ENCODE measurements at places on chromosomes 13 and 19.
A peak's percentile ranks its signal among the peaks of the same experiment; 100 is the strongest.

GRCh38 chr13:71395053-71395452, 472.0 kb downstream of the DACH1 start:
- DNase-seq = no peak

- no peak for DNase-seq
Observed at GRCh38 chr19:44741841-44742329, 6.6 kb upstream of the BCL3 start.

- DNase-seq = no peak
Observed at GRCh38 chr19:582497-583197, 7.0 kb upstream of the HCN2 start.

- no peak for DNase-seq
Observed at GRCh38 chr19:16327911-16328823, 3.5 kb downstream of the KLF2 start.

- no peak for DNase-seq
Observed at GRCh38 chr13:45851171-45851921, at the start of gene SIAH3. Gene SIAH3, minus strand, starts transcription at chr13:45851753. Its CDS starts 124 bp downstream, at chr13:45851629.

DNA sequence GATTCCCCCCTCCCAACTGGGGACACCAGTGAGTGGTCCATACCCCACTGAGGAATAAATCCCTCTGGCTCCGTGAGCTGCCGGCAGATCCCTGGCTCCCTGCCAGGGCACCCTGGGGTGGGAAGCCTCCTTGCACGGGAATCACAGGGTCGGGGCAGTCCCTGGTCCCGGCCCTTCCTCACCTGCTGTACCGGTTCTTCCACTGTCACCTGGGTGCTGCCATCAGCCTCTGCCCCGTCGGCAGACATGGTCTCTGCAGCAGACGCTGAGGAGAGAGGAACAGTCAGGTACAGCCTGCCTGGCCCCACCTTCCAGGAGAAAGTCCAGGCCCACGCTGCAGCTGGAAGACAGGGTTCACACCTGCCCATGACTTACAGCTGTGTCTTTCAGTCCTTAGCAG, 6.3 kb downstream of the PLIN3 start:
- DNase-seq = no peak

- no peak for DNase-seq
Observed at GRCh38 chr19:14271840-14272239, 65.9 kb upstream of the ADGRL1 start.

- DNase-seq = peak; percentile 69
Observed at GRCh38 chr19:45952686-45953505, 20.8 kb downstream of the NOVA2 start.

DNA sequence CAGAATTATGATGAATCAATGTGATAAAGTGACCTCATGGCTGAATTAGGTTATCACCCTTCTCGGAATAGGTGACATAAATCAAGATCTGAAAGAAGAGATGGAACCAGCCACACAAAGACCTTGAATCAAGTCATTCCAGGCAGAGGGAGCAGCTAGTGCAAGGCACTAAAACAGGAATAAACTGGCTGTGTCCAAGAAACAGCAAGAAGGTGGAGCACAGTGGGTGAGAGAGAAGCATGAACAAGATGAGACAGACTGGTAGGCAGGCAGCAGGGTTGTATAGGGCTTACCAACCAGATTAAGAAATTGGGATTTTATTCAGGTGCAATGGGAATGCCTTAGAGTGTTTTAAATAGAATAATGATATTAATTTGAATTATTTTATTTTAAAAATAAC, 470.3 kb downstream of the PCDH20 start:
- no peak for DNase-seq

DNA sequence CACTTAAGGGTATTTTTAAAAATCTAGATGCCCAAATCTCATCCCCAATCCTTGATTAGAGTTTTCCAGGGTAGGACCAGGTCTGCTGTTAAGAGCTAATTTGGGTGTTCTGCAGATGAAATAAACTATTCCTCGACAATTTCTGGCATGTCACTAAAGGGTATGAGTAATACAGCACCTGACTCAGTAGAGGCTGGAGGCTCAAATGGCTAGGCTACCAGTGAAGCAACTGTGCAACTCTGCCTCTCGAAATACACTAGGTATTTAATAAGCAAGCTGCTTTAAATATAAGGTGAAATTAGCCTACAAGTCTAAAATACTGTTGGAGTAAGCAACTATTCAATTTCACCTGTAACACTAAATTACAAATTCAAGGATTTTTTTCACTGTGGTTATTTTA, 1.5 kb downstream of the RNF6 start:
- DNase-seq = no peak

DNA sequence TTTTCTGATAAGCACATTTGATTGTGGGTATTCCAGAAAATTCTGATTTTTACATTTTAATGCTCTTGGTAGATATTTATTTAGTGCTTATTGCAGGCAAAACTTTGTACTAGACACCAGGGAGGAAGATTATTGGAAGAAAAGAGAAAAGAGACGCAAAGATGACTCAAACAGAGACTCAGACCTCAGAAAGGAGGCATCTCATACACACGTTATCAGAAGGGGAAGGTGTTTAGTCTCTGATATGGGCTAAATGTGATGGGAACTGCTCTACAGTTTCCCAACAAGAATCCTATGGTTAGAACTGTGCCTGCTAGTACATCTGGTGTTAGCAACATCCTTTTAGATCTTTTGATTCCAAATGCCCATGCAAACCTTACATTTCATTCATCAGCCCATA, 245.6 kb downstream of the KLF5 start:
- no peak for DNase-seq

- peak; percentile 72 for DNase-seq
Observed at GRCh38 chr13:46492946-46493345, 60.0 kb upstream of the LRCH1 start.

DNA sequence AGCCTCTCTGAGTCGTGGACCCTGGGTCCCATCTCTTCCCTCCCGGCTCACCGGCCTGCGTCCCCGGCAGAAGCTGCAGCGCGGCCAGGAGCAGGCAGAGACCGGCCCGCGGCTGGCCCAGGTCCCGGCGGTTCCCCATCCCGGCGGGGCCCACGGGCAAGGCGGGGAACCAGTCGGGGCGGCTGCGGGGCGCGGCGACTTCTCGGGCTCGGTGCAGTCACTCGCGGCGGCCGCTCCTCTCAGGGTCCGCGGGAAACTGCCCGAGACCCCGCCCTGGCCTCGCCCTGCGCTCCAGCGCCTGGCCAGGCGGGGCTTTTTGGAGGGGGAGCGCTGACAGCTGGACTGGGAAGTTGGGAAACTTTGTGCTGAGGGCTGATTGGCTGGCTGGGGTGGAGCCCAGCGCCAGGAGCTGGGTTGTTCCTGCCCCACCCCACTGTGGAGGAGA, at the start of gene COL5A3:
COL5A3 (minus strand) TSS at position 258 of the 445 bp plus-strand sequence; CDS start at position 139, 119 bp downstream.
- no peak for DNase-seq

DNA sequence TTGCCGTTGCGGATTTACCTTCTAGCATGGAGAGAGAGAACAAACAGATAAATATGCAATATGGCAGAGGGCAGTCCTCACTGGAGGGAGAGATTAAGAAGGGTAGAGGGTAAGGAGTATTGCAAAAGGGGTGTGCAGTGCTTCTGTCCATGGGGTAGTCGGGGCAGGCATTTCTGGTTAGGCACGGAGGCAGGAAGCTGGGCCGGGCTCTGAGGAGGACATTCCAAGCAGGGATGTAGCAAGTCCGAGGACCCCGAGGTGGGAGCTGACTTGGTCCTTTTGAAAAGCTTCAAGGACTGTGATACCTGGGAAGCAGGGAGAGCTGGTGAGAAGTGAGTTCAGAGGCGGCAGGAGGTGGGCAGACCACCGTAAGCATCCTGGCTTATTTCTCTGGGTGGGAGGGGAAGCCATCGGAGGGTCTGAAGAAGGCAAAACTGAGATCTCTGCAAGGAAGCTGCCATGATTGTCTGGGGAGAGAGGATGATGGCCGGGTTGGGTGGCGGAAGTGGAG, 214.9 kb downstream of the FGF9 start:
- no peak for DNase-seq

DNA sequence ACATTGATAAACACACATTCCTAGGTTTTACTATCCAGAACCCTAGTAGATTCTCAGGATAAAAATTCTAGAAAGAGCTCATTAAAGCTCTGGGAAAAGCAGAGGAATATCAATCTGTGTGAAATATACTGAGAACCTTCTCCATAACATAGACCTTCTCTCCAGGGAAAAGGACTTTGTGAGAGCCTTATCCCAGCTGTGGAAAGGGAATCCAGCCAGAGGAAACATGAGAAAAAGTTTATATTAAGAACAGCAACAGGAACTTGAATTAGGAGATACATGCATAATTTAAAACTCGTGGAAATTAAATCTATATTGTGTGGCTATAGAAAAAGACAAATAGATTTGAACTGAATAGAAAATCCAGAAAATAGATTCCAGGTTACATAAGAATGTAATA, 1639.9 kb downstream of the EFNB2 start:
- DNase-seq = peak; percentile 30

- DNase-seq = no peak
Observed at GRCh38 chr19:18254546-18255503, 19.4 kb downstream of the IQCN start.

DNA sequence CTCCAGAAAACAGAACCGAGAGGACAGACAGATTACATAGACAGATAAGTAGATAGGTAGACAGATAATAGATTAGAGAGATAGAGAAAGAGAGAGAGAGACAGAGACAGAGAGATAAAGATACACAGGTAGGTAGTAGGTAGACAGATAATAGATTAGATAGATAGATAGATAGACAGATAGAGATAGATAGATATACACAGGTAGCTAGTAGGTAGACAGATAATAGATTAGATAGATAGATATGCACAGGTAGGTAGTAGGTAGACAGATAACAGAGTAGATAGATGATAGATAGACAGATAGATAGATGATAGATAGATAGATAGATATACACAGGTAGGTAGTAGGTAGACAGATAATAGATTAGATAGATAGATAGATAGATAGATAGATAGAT, 10.1 kb downstream of the FFAR2 start:
- DNase-seq = no peak

DNA sequence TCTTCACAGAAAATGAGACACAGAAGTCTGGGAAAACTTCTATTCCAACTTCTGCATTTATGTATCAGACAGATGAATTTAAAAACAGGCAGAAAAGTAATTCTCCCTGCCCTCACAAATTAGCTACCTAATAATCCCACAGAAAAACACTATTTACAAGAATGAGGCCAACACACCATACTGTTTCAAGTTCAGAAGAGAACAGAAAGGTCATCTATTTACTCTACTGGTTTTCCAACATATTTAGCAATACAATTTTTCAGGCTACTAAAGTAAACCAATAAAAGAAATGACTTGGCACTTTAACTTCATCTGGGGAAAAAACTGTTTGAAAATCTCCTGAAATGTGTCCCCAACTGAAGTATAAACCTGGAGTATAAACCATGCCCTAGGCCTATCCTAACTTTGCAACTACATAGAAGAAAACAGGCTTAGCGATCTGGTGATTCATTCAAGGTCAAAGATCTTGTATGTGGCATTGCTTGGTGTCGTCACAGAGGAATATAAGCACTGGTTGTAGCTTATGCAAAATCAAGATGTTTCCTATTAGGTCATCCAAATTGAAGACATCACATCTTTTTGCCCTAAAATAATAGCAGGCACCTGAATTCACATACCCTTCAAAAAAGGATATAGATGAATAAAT, 20.1 kb upstream of the EBPL start:
- no peak for DNase-seq

DNA sequence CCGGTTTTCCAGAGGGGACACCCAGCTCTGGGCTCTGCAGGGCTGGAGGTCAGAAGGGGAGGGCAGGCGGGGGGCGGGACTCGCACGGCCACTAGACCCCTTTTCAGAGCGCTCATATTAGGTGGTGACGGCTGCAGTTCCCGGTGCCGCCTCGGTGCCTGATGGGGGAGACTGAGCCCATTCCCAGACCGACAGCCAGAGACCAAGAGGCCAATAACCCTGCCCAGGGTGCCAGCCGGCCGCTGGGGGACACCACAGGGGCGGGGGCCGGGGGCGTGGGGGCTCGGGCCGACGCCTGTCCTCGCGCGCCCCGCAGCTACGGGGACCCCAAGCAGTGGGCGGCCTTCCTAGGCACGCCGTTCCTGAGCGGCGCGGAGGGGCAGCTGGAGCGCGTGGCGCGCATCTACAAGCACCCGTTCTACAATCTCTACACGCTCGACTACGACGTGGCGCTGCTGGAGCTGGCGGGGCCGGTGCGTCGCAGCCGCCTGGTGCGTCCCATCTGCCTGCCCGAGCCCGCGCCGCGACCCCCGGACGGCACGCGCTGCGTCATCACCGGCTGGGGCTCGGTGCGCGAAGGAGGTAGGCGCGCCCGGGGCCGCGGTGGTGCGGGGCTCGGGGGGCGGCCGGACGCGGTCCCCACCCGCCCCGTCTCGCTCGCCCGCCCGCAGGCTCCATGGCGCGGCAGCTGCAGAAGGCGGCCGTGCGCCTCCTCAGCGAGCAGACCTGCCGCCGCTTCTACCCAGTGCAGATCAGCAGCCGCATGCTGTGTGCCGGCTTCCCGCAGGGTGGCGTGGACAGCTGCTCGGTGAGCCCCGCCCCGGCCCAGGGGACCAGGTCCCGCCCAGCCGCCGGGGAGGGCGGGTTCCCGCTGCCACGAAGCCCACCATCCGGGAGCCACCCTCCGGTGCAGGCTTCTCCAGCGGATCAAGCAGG, 2.4 kb downstream of the TIMM13 start:
- no peak for DNase-seq

- peak; percentile 26 for DNase-seq
Observed at GRCh38 chr19:8085598-8086408, 33.2 kb downstream of the CCL25 start.

DNA sequence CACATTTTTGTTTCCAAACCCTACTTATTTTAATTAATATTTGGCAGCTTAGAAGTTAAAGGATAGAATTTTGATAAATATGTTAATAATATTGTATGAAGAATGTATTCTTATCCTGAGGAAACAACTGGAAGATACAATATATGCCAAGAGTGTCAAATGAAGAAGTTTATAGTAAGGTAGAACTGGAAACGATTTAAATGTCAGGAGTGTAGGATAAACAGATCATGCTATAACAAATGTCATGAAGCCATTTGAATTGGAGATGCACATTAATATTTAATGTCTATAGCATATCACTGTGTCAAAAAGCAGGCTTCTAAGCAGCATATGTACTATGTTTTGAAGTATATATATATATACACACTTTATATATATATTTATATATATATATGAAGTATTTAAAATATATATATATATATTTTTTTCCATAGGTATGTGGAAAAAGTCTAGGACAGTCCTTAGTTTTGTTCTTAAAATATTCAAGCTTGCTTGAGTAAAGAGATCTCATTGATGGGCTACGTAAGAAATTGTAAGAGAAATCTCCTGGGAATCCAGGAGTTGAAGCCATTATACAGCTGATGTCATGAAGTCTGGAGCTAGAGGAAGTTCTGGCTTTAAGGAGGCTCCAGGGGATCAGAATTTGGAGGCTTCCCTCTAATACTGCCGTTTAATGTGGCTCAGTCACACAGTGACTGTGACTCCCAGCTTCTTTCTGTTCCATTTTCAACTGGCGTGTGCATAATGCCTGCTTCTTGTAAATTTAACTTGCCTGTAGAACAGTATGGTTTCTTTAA, 79.9 kb upstream of the MYCBP2 start:
- no peak for DNase-seq

GRCh38 chr19:10290357-10290875, 664 bp downstream of the ICAM5 start:
- DNase-seq = no peak

Measured in left kidney (tissue), 8 donors.